ENCODE measurements at places on chromosomes 12 and 14. TPM values are rescaled to one million over a fixed set of nuclear protein-coding genes. Genes with fewer than 3 reads are reported as not detected.

CCDC88C gene
- total RNA-seq = 95.3 TPM

SDSL gene
- 0.46 TPM for total RNA-seq

ANKRD33 gene
- total RNA-seq = not detected

ESYT1 gene
- 154 TPM for total RNA-seq

CPSF2 gene
- total RNA-seq = 104 TPM

RPL10L gene
- total RNA-seq = not detected

COQ10A gene
- 15.9 TPM for total RNA-seq

ZFHX2 gene
- total RNA-seq = 2.5 TPM

TPCN1 gene
- total RNA-seq = 47.5 TPM

DNA sequence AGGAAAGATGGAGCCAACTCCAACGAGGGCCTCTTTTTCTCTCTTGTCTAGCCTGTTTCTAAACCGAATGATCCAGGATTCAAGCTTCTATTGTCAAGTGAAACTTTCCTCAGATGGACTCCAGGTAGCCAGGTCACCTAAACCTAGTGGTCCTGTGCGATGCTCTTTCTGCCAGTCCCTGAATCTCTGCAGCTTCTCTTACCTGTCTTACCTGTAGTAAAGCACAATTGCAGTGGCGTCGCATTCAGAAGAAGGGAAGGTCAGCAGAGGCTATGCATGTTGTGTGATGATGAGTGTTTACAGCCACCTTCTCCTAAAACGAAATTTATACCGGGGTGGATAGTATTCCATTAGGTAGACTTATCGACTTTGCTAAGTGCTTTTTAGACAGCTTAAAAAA is 47.4 kb upstream of the TRAF3 start:
- peaks cover 37% of the 10 kb centered on the region for H3K36me3 ChIP-seq
- no peak for DNase-seq
- no peak overlapping the region for H3K27ac ChIP-seq
- no peak overlapping the region for H3K4me3 ChIP-seq
- H3K4me1 ChIP-seq = no peaks in the 10 kb centered on the region

DNA sequence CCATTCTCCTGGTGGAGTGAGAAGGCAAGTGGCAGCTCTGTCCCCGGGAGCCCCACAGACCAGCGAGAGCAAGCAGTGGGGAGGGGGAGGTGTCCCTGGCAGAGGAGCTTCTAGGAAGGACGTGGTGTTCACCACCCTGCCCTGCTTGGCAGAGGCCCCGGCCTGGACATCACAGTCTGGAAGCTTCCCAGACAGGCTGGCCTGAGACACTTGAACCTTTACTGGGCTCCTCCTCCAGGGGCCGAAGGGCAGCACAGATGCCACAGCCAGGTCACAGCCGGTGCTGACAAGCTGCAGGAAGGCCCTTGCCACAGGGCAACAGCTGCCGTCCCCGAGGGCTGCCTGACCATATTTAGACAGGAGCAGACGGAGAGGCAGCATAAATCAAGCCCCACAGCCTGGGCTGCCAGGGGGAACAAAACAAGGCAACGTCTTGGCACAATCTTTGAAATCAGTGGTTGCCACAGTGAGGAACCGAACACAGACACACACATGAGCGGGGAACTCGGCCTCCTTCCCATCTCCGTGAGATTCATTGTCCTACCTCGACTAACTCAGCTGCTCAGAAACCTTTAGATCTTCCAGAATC is 28.5 kb downstream of the PRIMA1 start:
- H3K36me3 ChIP-seq = no peaks in the 10 kb centered on the region
- H3K27ac ChIP-seq = no peak overlapping the region
- DNase-seq = no peak

DNA sequence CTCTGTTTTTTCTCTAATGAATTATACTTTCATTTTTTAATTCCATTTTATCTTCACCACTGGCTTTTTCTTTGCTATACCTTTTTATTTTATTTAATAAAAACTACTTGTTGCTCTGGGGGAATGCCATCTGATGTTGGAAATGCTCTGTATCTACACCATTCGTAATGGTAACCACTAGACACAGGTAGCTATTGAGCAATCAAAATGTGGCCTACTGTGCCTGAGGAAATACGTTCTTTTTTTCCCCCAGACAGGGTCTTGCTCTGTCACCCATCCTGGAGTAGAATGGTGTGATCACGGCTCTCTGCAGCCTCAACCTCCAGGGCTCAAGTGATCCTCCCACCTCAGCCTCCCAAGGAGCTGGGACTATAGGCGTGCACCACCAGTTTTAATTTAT is 140.2 kb downstream of the FUT8 start:
- no peak overlapping the region for H3K27ac ChIP-seq
- H3K4me3 ChIP-seq = no peak overlapping the region
- no peaks in the 10 kb centered on the region for H3K27me3 ChIP-seq
- H3K36me3 ChIP-seq = no peaks in the 10 kb centered on the region
- peaks cover 12% of the 10 kb centered on the region for H3K4me1 ChIP-seq

GRCh38 chr12:57124261-57124877 is 3.9 kb upstream of the LRP1 start:
- peaks cover 7% of the 10 kb centered on the region for H3K4me1 ChIP-seq
- DNase-seq = peak; percentile 68
- H3K27me3 ChIP-seq = peaks cover 24% of the 10 kb centered on the region
- H3K27ac ChIP-seq = no peak overlapping the region
- peaks cover 3% of the 10 kb centered on the region for H3K36me3 ChIP-seq

- no peak overlapping the region for H3K4me3 ChIP-seq
- H3K4me1 ChIP-seq = no peaks in the 10 kb centered on the region
- H3K27ac ChIP-seq = no peak overlapping the region
Measured at GRCh38 chr12:131141514-131141913, 187.8 kb downstream of the ADGRD1 start.

DNA sequence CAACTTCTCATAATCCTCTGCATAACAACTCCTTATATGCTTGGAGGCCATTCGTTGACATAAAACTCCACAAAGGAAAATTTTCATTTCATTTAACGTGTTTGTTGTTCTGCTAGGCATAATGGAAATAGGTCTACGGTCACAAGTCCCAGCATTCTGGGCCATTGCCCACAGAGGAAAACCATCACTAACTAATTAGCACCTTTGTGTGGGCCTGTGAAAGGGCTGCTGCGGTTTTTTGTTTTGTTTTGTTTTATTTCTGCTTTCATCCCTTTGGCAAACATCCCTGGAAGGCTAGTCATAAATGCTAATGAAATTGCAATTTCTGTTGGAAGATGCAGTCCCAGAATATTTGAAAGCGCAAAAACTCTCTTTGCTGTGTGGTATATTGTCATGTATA is 180.3 kb downstream of the RMST start:
- H3K27ac ChIP-seq = no peak overlapping the region
- H3K27me3 ChIP-seq = no peaks in the 10 kb centered on the region
- H3K4me1 ChIP-seq = no peaks in the 10 kb centered on the region
- no peak overlapping the region for H3K4me3 ChIP-seq

DNA sequence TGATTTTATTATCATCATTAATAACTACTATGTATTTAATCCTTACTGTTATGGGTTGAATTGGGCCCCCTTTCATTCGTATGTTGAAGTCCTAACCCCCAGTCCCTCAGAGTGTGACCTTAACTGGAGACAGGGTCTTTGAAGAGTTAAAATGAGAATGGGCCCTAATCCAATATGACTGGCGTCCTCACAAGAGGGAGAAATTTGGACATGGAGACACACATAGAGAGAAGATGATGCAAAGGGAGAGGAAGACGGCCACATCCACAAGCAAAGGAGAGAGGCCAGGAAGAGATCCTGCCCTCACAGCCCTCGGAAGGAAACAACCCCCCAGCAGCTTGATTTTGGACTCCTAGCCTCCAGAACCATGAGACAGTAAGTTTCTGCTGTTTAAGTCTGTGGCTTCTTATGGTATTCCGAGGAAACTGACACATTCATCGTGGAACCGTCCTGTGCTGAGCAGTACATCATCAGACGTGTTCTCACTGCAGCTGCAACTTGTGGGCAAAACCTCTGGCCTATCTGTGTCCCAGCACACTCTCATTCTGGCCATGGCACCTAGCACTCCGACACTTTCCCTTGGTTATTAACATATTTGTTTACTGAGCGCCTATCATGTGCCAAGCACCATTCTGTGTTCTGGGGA is 127.6 kb downstream of the SLC38A6 start:
- H3K4me1 ChIP-seq = peaks cover 7% of the 10 kb centered on the region
- no peaks in the 10 kb centered on the region for H3K27me3 ChIP-seq
- no peak overlapping the region for H3K4me3 ChIP-seq
- H3K36me3 ChIP-seq = peaks cover 3% of the 10 kb centered on the region

- DNase-seq = no peak
- peaks cover 30% of the 10 kb centered on the region for H3K27me3 ChIP-seq
- H3K27ac ChIP-seq = no peak overlapping the region
Measured at GRCh38 chr12:72267974-72268373, 4.2 kb upstream of the TRHDE start.

GRCh38 chr12:43444940-43445564 is 107.0 kb downstream of the ADAMTS20 start:
- H3K4me3 ChIP-seq = no peak overlapping the region
- H3K36me3 ChIP-seq = no peaks in the 10 kb centered on the region
- H3K27ac ChIP-seq = no peak overlapping the region
- DNase-seq = peak; percentile 11

DNA sequence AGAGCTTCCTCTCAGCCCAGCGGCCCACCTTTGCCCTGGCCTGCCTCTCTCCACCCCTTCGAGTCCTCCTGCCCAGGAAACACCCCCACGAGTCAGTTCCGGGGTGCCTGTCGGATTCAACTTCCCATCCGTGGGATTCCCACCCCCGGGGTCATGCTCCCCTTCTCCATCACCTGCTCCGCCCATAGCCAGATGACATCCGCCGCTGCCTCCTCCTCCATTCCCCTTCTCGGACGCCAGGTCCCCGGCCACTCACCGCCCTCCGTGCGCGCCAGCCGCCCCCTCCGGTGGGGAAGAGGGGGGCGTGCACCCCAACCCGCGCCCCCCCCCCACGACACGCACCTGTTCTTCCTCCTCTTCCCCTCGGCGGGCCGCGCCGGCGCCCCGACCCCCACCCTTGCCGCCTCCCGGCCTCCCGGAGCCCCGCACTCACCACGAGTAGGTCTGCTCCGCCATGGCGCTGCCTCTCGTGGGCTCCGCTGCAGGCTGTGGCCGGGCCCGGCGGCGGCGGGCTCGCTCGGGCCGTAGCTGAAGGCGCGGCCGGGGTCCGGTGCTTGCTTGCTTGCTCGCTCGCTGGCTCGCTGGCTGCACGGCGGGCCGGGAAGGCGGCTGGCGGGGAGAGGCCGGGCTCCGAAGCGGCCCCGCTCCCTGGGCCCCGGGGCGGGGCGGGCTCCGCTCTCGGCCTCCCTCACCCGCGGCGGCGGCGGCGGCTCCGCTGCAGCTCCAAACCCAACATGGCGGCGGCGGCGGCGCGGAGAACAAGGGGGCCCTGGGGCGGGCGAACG is 554 bp downstream of the SPPL3 start:
- peaks cover 22% of the 10 kb centered on the region for H3K4me1 ChIP-seq
- DNase-seq = peak; percentile 60
- peaks cover 15% of the 10 kb centered on the region for H3K36me3 ChIP-seq
- peak overlapping the region; percentile 86 for H3K27ac ChIP-seq
- peak overlapping the region; percentile 97 for H3K4me3 ChIP-seq

DNA sequence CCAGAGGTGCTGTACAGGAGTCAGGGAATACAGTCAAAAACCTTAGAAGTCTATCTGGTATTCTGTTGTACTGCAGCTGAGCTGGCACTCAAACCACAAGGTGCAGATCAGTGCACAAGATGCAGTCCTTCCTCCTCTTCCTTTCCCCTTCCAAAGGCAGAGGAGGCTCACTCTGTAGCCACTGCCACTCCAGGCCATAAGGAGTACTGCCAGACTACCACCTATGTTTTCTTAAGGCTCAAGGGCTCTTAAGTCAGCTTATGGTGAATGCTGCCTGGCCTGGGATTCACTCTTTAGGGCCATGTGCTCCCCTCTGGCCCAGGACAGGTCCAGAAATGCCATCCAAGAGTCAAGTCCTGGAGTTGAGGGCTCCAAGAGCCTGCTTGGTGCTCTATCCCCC is 200.3 kb downstream of the CRADD start:
- H3K4me1 ChIP-seq = peaks cover 24% of the 10 kb centered on the region
- H3K4me3 ChIP-seq = no peak overlapping the region
- peaks cover 4% of the 10 kb centered on the region for H3K27me3 ChIP-seq

- no peak overlapping the region for H3K27ac ChIP-seq
- no peak overlapping the region for H3K4me3 ChIP-seq
- H3K36me3 ChIP-seq = no peaks in the 10 kb centered on the region
- no peak for DNase-seq
- no peaks in the 10 kb centered on the region for H3K4me1 ChIP-seq
Measured at GRCh38 chr14:98582276-98582675, 689.7 kb downstream of the BCL11B start.

DNA sequence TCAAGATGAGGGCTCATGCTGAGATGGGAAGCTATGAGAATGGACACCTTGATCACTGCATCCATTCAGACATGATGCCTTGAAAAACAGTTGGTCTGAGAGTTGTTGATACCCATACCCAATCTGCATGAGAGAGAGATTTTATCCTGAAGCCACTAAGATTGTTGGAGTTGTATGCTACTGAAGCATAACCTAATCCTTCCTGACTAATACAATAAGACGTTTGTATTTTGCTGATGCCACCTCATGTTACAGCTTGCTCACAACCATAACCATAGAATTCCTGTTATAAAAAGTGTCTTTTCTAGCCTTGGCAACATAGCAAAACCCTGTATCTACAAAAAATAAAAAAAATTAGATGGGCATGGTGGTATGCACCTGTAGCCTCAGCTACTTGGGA is 12.7 kb upstream of the SERPINA1 start:
- H3K4me3 ChIP-seq = no peak overlapping the region
- DNase-seq = no peak
- no peaks in the 10 kb centered on the region for H3K4me1 ChIP-seq
- H3K36me3 ChIP-seq = no peaks in the 10 kb centered on the region
- H3K27me3 ChIP-seq = peaks cover 2% of the 10 kb centered on the region
- H3K27ac ChIP-seq = no peak overlapping the region

DNA sequence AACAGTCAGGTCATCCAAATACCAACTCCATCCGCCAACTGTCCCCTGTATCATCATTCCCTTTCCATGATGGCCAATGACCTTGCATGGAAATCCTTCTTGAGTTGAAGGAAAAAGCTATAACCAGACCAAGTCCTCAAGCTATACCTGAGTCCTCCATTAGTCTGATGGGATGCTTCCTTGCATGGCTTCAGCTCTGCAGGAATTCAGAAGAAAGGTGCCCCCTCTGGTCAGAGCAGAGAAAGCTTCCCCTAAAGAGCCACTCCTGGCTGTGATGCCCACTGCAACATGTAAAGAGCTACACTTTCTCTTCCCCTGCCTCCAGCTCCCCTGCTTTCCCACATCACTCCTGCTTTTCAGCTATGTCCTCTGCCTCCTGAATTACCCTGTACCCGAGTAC is 43.1 kb upstream of the FKBP4 start:
- no peak overlapping the region for H3K4me3 ChIP-seq
- no peak for DNase-seq
- peaks cover 19% of the 10 kb centered on the region for H3K27me3 ChIP-seq
- H3K4me1 ChIP-seq = peaks cover 3% of the 10 kb centered on the region

GRCh38 chr12:80845639-80846038 is 92.1 kb downstream of the LIN7A start:
- H3K27ac ChIP-seq = no peak overlapping the region
- no peak for DNase-seq
- no peak overlapping the region for H3K4me3 ChIP-seq
- no peaks in the 10 kb centered on the region for H3K36me3 ChIP-seq
- no peaks in the 10 kb centered on the region for H3K4me1 ChIP-seq
- H3K27me3 ChIP-seq = no peaks in the 10 kb centered on the region

- no peak overlapping the region for H3K27ac ChIP-seq
- DNase-seq = no peak
- H3K27me3 ChIP-seq = peaks cover 14% of the 10 kb centered on the region
- H3K36me3 ChIP-seq = no peaks in the 10 kb centered on the region
- H3K4me1 ChIP-seq = peaks cover 12% of the 10 kb centered on the region
Measured at GRCh38 chr14:62081951-62082350, 319.7 kb downstream of the SNAPC1 start.

- no peak overlapping the region for H3K27ac ChIP-seq
- H3K27me3 ChIP-seq = peaks cover 9% of the 10 kb centered on the region
- DNase-seq = no peak
- no peaks in the 10 kb centered on the region for H3K4me1 ChIP-seq
Measured at GRCh38 chr12:26239122-26239851, 43.9 kb downstream of the SSPN start.
